ENCODE measurements at places on chromosomes 12 and 14.

DNA sequence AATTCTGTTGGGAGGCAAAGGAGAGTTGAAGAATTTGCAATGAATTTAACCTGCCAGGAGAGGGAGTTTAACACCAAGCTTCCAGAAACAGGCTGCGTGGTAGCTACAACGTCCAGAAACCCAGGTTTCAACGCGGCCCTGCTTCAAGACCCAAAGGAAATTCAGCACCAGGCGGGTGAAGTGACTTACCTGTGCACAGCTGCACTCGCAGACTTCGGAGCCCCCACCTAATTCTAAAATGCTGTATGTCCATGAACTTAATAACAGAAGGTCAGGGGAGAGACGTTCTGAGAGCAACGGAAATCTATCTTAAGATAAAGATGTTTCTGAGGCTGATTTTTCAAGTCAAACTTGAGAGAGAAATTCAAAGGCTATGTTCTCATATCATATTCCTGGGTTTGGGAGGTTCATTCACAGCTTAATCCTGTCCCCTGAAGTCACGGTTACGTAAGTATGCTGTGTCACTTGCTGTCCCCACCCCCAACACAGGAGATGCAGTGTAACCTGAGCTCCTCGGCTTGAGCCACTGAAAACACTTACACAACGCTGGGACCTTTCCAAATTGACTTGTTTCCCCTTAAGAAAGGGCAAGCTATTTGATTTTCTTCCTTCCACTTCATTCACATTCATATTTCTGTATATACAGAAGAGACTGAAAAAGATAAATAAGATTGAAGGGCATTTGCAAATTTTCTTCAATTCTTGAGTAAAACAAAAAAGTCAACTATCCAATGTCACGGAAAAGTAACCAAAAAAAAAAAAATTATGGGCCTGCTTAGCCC is 22.7 kb downstream of the CLIP1 start:
- peak; percentile 79 for DNase-seq

GRCh38 chr14:100525615-100526014 is 61.6 kb downstream of the BEGAIN start:
- no peak for DNase-seq

DNA sequence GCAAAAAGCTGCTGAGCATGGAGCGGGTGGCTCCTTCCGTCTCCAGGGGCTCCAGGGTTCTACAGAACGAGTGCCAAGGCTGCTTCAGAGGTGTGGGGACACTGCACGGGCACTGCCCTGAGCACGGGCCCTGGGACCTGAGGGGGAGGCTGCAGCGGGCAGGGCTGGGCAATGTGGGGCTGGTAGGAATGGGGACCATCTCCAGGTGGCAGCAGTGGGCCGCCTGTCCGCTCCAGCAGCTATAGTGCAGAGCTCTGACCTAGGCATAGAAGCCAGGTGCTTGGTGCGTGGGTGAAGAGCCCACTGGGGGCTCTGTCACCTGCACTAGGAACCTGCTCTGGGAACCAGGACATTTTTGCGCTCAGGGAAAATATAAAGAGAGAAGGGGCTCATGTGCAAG is 22.3 kb downstream of the HDAC7 start:
- DNase-seq, result no peak

DNA sequence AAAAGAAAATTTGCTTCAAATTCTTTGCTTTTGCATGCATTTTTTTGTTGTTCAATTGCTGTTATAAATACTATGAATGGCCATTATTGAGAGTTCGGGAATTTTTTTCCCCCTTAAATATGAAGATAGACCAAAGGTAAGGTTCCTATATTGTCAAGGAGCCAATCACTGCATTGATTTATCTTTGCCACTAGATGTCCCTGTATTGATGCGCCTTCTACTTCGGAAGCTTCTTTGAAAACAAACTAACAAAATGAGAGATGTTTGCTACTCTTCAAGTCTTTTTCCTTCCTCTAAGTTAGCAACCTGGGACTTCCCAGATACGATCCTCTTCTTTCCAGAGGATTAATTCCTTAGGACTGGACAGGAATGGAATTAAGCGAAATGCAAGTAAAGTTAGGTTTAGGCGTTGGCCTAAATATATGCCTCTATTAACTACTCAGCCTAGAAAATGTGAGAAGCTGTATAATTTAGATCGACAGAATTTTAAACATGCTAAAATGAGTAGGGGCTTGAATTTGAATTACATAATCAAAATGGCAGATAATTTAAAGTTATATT is 318.1 kb downstream of the AEBP2 start:
- peak; percentile 77 for DNase-seq

- no peak for DNase-seq
These were observed 41.3 kb upstream of the PNMA1 start for GRCh38 chr14:73755434-73756014.

- DNase-seq, result no peak
These were observed 1031.9 kb upstream of the LRFN5 start for GRCh38 chr14:40574780-40575179.

DNA sequence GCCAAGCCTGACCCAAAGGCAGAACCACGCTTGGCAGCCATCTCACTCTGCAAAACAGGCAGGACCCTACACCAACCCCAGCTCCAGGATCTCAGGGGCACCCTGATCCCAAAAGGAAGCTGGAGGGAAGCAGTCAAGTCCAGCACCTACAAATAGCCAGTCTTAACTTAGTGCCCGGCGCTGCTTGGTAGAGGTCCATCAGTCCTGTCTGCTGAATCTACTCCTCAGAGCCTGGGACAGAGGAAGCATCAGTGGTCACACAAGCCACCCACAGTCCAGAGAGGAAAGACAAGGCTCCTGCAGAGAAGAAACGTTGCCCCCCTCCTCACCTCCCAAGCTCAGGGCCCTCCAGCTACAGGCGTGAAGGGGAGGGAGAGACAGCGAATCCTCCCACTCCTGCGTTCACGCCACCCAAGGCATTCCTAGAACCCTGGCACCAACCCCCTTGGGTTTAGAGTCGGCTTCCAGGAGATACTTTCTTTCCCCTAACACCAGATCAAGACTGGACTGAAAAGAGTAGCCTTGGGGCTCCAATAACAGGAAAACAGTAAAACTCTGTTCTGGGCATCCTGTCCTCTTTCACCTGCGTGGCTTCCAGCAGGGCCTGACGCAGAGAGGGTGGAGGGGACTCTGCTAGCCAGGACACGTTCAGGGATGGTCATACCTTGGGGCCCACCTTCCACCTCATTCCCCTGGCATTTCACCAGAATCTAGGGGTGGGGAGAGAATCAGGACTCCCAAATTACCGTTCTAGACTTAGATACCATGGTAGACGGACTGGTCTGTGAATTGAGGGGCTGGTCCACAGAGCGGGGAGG is 1.2 kb downstream of the PXN start:
- DNase-seq, result no peak

- no peak for DNase-seq
These were observed 131.9 kb downstream of the CEP83 start for GRCh38 chr12:94327809-94328208.

- DNase-seq, result peak; percentile 98
These were observed at the start of gene KSR2 for GRCh38 chr12:117968826-117969659. Gene KSR2 (minus strand): TSS chr12:117968990. CDS start chr12:117968255, 735 bp downstream.

DNA sequence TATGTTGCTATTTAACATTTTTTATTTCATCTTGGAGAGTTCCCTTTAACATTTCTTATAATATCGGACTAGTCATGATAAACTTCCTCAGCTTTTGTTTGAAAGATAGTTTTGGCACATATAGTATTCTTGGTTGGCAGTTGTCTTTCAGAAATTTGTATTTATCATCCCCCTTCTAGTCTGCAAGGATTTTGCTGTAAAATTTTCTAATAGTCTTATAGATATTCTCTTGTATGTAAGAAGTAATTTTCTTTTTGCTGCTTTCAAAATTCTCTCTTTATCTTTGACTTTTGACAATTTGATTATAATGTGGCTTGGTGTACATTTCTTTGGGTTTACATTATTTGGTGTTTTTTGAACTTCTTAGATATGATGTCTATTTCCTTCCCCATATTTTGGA is 116.0 kb upstream of the AVPR1A start:
- DNase-seq, result no peak

GRCh38 chr12:18752947-18753346 is 15.0 kb downstream of the CAPZA3 start:
- DNase-seq, result no peak

GRCh38 chr12:113396828-113397496 is 6.7 kb downstream of the SDS start:
- DNase-seq, result no peak

DNA sequence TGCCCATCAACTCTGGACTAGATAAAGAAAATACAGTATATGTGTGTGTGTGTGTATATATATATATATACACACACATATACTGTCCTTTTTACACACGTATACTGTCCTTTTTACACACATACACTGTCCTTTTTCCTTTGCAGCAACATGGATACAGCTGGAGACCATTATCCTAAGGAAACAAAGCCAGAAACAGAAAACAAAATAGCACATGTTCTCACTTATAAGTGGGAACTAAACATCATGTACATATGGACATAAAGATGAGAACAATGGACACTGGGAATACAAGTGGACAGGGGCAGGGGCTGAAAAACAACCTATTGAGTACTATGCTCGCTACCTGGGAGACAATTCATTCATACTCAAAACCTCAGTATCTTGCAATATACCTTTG is 23.7 kb downstream of the VDR start:
- DNase-seq, result no peak

- DNase-seq, result no peak
These were observed 1.7 kb upstream of the C12orf56 start for GRCh38 chr12:64392221-64392620.

- DNase-seq, result no peak
These were observed 871.1 kb upstream of the MGAT4C start for GRCh38 chr12:87127272-87127671.

DNA sequence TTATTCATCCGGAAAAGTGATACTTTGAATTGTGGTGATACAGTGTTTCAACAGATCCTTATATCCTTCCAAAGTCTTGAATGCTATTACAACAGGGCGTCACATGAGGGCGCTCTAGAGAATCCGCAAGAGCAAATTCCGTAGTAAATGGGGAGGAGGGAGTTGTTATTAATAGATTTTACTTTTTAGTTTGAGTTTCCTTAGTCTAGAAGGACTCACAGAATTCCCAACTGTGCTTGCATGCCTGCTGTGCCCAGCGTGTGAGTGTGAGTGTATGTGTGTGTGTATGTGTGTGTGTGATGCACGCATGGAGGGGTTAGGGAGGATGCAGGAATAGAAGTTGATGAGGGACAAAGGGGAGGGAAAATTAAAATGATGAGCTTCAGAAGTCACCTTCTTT is 375.3 kb downstream of the C12orf75 start:
- peak; percentile 56 for DNase-seq

DNA sequence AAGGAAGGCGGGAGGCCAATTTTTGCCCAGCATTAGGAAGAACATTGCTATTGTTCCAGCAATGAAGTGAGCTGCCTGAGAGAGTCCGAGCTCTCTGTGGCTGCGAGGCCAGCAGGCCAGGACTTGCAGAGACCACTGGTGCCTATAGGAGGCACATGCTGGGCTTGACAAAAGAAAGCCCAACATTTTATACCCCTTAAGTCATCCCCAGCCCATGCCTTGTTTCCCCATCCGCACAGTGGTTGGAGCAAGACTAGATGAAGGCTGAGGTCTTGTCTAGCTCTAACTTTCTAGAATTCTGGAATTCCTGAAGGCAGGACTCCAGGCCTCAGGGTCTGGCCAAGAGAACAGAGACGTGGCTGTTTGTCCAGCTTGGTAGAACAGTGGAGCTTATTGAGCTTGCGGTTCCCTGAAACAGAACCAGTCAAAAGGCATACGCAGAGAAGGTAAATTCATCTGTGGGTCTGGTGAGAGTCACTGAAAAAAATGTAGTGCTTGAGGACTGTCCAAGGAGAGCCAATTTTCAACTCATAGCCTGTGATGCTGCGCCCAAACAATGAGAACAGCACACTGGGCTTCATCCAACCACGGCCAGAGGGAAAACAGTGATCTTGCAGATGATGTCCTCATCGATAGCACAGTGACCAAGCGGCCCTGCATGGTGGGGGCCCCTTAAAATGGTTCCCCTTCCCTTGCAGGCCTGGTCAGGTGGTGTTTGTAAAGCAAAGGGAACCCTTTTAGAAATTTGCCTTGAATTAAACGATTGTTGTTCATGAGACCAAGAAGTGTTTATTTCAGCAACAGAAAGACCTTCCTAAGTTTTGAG is 27.1 kb upstream of the COL2A1 start:
- DNase-seq, result no peak

GRCh38 chr14:91061056-91061887 is 831 bp upstream of the RPS6KA5 start:
- no peak for DNase-seq

- DNase-seq, result no peak
These were observed 45.1 kb upstream of the ATF1 start for GRCh38 chr12:50718760-50719159.

DNA sequence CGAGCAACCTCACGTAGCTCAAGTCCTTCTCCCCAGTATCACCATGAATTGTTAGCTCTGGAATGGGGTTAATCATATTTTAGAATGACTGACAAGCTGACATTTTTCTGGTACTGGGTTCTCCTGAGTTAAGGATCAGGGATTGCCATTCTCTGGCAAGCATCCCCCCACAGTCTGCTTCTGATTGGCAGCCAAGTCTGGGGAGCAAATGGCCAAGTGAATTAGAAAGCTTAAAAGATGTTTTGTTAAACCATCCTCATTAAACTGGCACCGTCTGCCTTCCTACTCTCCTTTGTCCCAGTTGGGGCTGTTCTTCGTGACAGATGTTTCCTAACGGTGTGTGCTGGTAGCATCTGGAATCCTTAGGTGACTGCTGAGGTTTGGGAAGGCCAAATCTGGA is 17.2 kb upstream of the CISTR start:
- DNase-seq, result no peak

DNA sequence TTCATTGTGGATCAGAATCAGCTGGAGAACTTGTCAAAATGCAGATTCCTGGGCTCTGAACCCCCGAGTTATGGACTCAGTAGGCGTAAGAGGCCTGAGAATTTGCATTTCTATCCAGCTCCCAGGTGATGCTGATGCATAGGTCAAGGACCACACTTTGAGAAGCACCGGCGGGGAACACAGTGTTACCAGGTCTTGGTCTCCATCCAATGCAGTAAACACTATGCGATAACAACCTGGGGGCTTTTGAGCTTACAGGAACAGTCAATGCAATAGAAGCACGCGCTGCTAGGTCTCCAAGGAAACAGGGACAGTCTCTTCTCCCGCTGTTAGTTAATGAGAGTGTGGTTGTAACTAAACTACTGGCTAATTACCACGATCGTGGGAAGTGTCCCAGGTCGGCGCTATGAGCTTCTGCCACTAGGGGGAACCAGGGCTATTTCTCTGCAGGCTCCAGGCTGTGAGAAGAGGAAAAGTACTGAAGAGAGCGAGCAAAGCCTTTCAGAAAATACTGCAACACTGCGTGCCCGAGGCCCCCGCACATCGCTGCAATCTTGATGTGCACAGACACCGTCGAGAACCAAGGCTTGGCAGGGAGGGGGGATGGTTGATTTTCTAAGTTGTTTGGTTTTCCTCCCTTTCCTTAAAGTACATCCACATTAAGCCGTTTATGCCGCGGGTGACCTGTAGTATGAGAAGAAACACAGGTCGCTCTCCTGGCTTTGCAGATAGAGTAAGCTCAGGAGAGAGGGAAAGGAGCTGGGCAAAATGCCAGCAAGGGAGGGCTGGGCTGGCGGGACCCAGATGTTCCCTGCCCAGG is 52.0 kb upstream of the KCNA1 start:
- peak; percentile 95 for DNase-seq

GRCh38 chr12:87922736-87923135 is 106.5 kb downstream of the C12orf50 start:
- no peak for DNase-seq

- DNase-seq, result no peak
These were observed 20.9 kb downstream of the SYT1 start for GRCh38 chr12:78885466-78885865.

GRCh38 chr12:106378788-106379187 is 21.2 kb downstream of the POLR3B start:
- DNase-seq, result no peak

GRCh38 chr12:124732275-124733075 is 131.2 kb downstream of the SCARB1 start:
- no peak for DNase-seq

Measured in NCI-H1105 treated with DMSO at 0.1 percent for 48 hours (cell line).